ENCODE measurements at places on chromosomes 12 and 14.

- peak; percentile 47 for DNase-seq
Observed at GRCh38 chr12:95574799-95575452, 23.6 kb upstream of the USP44 start.

- DNase-seq: no peak
Observed at GRCh38 chr14:104284107-104284592, 145.8 kb downstream of the KIF26A start.

DNA sequence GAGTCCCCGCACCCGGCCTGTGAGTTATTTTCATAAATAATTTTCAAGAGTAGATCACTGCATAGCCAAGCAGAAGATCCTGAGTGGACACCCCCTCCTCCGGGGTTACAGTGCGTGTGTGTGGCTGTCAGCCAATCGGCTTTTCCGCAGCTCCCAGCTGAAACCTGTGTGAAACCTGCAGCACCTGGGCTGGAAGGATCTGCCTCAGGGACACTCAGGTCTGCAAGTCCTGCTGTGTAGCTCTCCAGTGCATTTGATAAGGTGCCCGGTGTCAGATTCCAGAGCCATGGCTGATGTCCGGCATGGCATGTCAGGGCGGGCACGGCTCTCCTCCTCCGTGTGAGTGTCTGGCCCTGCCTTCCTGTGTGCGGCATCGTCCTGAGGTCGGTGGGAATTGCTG, 124.8 kb downstream of the GLT1D1 start:
- no peak for DNase-seq

GRCh38 chr12:51846911-51847642, 1.4 kb downstream of the FIGNL2 start:
- DNase-seq: no peak

- no peak for DNase-seq
Observed at GRCh38 chr12:116157845-116158267, 119.6 kb downstream of the MED13L start.

GRCh38 chr14:61562321-61563161, 132.8 kb upstream of the HIF1A start:
- no peak for DNase-seq

Measured in renal cortex interstitium (tissue), 15 donors.